Gastrocnemius medialis (tissue), 4 donors: ENCODE measurements at places on chromosomes 6 and 20. TPM values are rescaled to one million over a fixed set of nuclear protein-coding genes. Genes with fewer than 3 reads are reported as not detected.

DNA sequence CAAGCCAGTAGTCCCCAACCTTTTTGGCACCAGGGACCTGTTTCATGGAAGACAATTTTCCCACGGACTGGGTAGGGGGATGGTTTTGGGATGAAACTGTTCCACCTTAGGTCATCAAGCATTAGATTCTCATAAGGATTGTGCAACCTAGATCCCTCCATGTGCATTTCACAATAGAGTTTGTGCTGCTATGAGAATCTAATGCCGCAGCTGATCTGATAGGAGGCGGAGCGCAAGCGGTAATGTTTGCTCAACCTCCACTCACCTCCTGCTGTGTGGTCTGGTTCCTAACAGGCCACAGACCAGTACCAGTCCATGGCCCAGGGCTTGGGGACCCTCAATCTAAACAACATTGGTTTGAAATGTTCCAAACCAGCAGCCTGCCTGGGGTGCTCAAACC, 137.0 kb upstream of the STXBP5 start:
- DNase-seq = no peak

Gene ADGRF4
- total RNA-seq = not detected

Gene TRMT6
- 16.5 TPM for total RNA-seq

- DNase-seq = no peak
Observed at GRCh38 chr6:164581563-164581962, 727.8 kb downstream of the C6orf118 start.

GRCh38 chr20:18811904-18812303, 1.7 kb upstream of the SCP2D1 start:
- DNase-seq = no peak

DNA sequence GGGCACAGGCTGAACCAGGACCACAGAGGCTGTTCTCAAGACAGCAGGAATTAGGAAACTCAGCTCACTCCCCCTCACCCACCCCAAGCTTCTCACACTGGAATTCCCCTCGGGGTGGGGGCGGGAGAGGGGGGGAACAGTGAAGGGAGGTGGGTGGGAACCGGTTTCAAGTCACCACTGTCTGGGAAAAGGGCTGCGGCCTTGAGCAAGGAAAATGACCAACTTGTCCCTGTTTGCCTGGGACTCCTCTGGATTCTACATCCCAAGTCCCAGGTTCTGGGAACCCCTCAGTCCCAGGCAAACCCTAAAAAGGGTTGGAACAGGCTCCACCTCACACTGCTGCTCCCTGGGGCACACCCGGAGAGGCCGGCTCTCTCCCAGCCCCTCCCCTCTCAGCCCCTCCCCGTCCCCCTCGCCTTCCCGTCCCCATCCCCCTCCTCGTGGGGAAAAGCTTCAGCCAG, 230.7 kb downstream of the TFAP2C start:
- DNase-seq = no peak

Gene C6orf132
- 0.16 TPM for total RNA-seq

DNA sequence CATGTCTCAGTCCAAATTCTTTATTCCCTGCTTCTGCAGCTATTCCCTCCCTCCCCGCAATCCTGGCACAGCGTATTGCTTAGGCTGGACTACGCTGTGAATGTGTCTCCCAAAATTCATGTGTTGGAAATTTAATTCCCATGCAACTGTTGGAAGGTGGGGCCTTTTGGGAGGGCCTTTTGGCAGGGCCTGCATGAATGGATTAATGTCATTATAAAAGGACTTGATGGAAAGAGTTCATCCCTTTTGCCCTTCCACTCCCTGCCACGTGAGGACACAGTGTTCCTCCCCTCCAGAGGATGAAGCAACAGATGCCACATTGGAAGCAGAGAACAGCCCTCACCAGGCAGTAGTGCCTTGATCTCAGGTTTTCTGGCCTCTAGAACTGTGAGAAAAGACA, 20.4 kb upstream of the NOTCH4 start:
- DNase-seq = peak; percentile 24

DNA sequence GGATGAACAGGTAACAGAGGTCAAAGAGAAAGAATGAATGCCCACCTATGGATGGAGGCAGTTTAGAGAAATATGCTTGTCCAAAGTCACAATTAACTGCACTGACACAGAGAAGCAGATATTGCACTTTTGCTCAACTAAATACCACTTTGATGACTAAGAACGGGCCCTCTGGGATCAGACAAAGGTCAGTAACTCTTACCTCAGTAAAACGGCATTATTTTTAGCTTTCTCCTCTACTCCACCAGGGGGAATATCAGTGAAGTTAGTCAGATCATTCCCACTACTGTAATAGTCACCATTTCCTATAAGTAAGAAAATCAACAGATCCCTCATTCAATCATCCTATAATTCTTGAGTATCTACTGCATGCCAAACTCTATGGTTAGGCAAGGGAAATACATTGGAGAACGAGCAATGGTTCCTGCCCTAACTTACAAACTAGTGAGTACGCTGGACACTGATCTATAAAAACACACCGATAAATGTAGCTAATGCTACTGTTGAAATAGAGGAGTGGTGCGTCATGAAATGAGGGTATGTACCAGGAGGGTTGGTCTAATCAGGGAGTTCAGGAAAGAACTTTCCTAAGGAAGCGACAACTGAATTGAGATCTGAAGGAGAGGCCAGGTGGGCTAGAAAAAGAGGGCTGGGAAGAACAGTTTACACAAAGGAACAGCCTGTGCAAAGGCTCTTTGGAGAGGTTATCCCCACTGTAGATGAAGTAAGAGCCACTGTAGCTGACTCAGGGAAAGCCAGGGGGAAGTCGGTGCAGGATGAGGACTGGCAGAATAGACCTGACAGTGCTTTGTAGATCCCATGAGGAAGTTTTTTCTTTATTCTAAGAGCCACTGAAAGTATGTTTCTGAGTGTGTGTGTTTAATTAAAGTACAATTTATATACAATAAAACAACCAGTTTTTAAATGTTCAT, 9.2 kb downstream of the ECI2 start:
- peak; percentile 15 for DNase-seq

- no peak for DNase-seq
Observed at GRCh38 chr20:48458003-48458377, 369.8 kb downstream of the PREX1 start.

Gene CLPSL1
- total RNA-seq = not detected

Gene RTN4IP1
- 5.4 TPM for total RNA-seq

DNA sequence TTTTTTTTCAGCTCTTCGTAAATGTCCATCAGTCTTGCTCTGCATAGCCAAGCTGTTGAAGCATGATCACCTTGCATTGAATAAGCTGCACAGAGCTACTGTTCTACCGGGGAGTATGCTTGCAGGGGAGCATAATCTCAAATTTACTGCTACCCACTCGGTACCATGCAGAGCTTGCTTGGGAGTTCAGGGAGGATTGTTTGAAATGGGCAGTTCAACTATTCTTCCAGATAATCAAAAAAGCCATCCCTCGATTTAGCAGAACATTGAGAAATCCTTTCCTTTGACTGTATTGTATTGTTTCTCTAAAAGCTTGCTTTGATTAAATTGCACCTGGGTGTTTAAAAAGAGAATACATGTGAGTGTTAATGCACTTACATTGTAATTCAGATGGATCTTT, 332.6 kb downstream of the UTRN start:
- DNase-seq = no peak

Gene MICA
- total RNA-seq = 7.8 TPM

- DNase-seq = no peak
Observed at GRCh38 chr6:28580475-28580874, 54.8 kb downstream of the GPX5 start.
